ENCODE measurements at places on chromosomes 16 and 17.

DNA sequence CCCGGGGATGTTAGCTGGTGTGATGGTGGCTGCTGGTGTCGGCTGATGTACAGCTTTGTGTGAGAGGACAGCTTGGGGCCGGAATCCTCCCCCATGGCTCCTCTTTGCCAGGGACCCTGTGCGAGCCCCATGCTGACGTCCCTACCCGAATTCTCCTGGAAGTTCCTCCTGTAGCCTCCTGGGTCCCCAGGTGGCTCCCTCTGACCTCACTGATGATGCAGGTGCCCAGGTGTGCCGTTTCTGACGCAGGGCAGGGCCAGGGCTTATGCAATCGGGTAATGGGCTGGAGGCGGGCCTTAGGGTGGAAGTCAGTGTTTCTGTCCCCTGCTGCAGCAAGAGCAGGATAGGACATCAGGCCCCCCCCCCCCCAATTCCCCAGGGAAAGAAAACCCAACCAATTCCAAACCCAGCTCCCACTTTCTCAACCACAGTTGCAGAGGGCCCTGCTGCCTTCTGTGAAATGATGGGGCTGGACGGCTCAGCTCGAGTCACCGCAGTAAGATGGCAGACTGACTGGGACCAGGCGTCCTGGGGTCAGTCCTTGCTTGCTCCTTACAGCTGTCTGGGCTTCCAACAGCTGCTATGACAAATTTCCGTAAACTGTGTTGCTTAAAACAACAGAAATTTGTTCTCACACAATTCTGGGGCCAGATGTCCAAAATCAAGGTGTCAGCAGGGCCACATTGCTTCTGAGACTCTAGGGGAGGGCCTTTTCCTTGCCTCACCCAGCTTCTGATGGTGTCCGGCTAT, 139.0 kb upstream of the PLCG2 start:
- no peak for DNase-seq

DNA sequence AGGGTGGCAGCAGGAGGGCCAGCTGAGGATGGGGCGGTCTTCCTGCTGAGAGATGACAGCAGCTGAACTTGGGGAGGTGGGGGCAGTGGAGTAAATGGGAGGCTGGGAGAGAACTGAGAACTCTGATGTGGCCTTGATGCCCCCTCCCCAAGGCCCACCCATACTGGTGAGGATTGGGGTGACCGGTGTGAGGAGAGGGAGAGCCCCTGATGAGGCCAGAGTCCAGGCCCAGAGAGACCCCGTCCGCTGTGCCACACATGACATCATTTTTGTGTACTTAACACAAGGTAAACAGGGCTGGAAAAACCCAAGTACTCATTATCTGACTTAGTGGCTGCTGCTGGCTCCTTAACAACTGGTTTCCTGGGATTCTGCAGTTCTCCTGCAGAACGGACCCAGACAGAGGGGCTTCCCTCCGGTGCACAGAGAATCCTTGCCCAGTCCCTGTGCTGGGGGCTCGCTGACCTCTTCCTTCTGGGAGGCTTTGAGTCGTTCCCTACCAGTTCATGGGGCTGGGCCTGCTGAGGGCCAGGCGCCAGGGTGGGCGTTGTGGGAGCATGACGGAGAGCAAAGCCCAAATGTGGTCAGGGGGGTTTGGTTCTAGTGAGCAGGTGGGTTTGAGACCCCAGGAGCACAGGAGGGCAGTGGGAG, 207.6 kb downstream of the RAB11FIP4 start:
- no peak for DNase-seq

DNA sequence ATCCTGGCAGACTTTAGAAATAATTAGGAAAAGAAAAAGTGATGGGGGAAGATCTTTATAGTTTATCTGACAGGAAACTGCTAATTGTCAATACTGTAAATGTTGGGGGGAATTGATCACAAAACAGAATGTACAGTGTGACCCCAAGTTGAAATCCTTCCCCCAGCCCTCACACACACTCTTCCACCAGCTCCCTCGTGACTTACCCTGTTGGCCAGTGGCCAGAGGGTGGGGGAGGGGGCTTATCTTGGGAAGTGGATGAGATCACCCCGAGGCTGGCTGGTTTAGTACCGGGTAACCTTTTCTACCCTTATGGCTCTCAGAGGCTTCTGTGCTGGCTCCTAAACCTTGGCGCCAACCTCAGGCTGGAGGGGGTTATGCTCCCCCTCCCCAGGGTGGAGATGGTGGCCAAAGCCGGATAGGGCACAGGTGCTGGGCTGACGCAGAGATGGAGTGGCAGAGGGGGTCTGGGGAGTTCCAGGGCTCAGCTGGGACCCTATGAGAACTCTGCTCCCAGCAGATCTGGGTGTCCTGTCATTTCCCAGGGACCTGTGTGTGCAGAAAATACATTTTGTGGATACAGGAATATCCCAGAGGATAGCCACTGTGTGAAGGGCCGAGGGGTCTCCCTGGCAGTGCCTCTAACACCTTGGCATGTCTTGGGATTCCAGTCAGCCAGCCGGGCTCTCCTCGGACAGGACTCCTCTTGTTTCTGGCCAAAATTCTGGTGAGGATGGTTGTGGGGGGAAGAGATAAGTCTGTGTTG, 18.6 kb downstream of the CDH16 start:
- DNase-seq = no peak

- DNase-seq = peak; percentile 44
Observed at GRCh38 chr16:3158510-3159314, 23.9 kb downstream of the ZNF213 start.

DNA sequence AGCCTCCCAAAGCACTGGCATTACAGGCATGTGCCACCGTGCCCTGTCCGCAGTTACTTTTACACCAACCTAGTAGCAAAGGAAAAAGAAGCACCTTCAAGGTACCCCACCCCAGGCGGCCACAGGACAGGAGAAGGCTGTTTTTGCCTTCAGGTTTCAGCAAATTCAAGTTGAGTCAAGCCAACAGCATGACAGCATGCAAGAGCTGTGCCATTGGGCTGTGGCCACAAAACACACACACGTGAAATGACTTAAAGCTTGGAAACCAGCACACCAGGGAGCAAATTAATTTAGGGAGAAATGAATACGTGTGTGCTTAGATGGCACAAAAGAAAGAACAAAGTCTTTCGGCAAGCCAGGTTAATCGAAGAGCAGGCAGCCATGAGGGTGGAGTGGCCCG, 39.7 kb downstream of the ERCC4 start:
- DNase-seq = no peak

GRCh38 chr16:52515068-52515671, 31.8 kb downstream of the TOX3 start:
- no peak for DNase-seq

GRCh38 chr16:58495521-58496331, 4.2 kb upstream of the NDRG4 start:
- DNase-seq = no peak

GRCh38 chr17:20028443-20028842, 19.3 kb downstream of the SPECC1 start:
- DNase-seq = no peak

- DNase-seq = no peak
Observed at GRCh38 chr17:6996256-6997011, 585 bp downstream of the ALOX12 start.

Measured in putamen (tissue), 1 donor.